Nasal cavity respiratory epithelium epithelial cell of viscerocranial mucosa (primary cell): ENCODE measurements at places on chromosomes 2 and 18. TPM values are rescaled to one million over a fixed set of nuclear protein-coding genes. Genes with fewer than 3 reads are reported as not detected.

Gene CXCR2
- under 0.01 and 0.28 TPM in 2 replicates for total RNA-seq

Gene GATA6
- total RNA-seq: 1.7 and 4.2 TPM in 2 replicates

Gene EVX2
- not detected in 2 replicates for total RNA-seq

Gene SF3B6
- total RNA-seq: 151 and 238 TPM in 2 replicates

Gene LOXL3
- total RNA-seq: 0.28 and 0.34 TPM in 2 replicates
